Activated CD4-positive, alpha-beta T cell treated with anti-CD3 and anti-CD28 coated beads, Interleukin-10, Interleukin-2, amounts not matched to agents 100 ng/mL and 50 ng/mL, durations not matched to agents 16 hours and 8 hours (primary cell): ENCODE measurements at places on chromosomes 2 and 18.

- DNase-seq = no peak
Measured at GRCh38 chr18:4211111-4211837, 243.8 kb downstream of the DLGAP1 start.

DNA sequence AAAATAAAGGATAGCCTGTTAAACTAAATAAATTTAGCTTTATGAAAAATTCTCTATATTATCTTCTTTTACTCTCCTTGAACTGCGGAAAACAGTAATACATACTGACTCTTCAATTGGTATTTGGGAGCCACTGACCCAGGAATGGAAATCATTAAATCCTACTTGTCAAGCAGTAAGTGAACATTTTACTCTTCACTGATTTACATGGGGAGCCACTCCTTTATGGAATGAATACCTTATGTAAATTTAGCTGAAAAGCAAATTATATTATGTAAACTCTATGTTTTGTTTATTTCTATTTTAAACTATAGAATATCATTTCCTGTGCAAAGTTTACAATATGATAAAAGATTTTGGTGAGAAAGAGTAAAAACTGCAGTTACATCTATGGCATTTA lies 85.2 kb downstream of the STRADB start:
- no peak for DNase-seq

GRCh38 chr2:129768036-129768386 lies 211.5 kb upstream of the RAB6C start:
- no peak for DNase-seq

- no peak for DNase-seq
Measured at GRCh38 chr2:166444306-166444705, 49.7 kb downstream of the SCN7A start.

DNA sequence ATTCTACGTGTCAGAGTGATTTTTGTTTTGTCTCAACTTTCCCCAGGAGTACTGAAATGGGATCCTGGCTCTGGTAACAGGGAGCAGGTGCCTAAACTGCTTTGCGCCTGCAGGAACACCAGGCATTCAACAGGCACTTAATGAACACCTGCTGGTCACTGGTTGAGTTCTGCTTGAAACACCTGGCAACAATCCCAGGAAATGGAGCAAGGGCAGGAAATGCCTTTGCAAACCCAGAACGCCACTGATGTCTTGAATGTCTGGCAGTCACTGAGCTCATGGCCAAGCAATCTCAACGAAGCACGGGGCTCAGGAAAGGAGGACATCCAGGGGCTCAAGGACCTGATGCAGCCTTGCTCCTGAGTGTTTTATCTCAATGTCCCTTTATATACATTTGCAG lies 360.0 kb upstream of the RAB6C start:
- no peak for DNase-seq

GRCh38 chr2:31127931-31128330 lies 10.3 kb downstream of the GALNT14 start:
- no peak for DNase-seq

DNA sequence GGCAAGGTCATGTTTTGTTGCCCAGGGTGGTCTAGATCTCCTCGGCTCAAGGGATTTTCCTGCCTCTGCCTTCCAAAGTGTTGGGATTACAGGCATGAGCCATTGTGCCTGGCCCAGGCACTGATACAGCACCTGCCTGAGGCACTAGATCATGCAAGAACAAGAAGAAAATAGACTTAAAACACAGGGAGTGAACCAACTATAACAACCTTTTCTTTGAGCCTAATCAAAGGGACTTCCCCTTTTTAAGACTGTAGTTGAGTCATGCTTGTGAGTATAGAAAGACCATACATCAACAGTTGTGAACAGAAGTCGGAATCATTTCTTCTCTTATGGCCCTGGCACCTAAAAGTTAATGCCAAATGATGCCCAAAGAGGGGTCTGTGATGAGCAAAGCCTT lies 47.9 kb upstream of the MAPRE2 start:
- no peak for DNase-seq

GRCh38 chr2:38178556-38179419 lies 102.8 kb upstream of the CYP1B1 start:
- DNase-seq = no peak

GRCh38 chr2:134682726-134683125 lies 36.1 kb downstream of the TMEM163 start:
- no peak for DNase-seq

DNA sequence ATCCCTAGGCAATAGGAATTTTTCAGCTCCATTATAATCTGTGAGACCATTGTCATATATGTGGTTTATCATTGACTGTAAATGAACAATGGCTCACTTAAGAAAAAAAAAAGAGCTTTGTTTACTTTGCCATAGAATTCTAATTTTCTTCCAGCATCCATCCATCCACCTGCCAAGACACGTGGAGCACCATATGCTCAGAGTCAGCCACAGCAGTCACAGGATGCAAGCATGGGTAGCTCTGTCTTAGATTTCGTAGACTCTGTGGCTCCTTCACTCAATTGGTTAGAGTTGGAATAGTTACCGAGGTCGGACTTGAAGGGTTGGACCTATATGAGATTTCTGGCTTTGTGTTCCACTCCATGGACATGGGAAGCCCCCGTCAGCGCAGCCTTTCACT lies 75.6 kb downstream of the COA5 start:
- no peak for DNase-seq

DNA sequence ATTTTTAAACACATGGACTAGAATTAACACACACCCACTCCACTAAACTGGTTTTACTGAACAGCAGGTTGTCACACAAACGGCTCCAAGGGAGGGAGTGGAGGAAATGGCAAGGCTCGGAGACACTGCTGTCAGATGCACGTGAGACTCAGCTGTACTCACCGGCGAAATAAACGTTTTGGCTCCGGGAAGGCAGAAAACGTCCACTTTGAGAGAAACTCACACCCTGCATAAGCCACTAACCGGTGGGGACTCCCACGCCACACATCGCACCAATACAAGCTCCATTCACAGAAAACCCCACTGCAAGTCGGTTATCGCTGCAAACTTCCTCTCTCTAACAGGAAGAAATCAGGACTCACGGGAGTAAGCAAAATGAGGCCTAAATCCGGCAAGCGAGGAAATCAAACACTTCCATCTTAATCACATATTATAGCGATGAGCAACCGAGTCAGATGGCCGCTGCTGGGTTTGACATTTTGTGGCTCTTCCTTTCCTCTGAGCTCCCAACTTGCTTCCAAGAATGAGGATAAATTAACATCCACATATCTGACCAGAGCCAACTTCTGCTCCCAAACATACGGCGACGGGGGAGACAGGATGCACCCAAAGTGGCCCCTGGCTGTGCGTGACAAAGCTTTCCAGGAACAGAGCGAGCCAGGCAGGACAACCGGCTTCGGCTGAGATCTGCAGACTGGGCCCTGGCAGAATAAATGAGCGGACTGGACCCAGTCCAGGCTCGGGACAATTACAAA lies 63.5 kb downstream of the HDAC4 start:
- no peak for DNase-seq

GRCh38 chr2:129653246-129653645 lies 326.2 kb upstream of the RAB6C start:
- no peak for DNase-seq

GRCh38 chr18:37422116-37422515 lies 143.5 kb downstream of the CELF4 start:
- DNase-seq = no peak

DNA sequence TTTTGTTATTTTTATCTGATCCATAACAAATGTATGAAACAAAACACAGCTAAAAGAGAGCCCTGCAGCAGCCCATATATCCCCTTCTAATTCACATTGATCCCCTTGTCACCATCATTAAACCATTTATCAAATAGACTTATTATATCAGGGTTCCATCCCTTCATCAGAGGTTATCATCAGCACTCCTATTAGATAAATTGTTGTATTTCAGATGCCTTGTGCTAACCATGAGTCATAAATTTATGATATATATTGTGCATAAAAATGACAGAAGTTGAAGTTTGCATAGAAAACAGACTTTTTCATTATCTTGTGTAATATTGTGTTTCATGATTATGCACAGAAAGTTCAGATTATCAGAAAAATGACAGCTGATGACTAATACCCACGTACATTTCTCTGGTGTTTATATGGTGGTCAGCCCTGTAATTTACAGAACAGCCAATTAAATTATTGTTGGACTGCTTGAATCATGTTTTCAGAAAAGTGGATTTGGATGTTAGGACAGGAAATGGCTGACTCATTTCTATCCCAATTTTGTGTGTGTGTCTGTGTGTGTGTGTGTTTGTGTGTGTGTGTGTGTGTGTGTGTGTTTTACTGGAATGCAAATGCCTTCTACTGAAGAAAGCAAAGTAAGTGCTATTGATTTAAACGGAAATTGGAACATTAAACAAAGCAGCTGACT lies 80.9 kb downstream of the PPP1R1C start:
- peak; percentile 0 for DNase-seq
